Cortex of kidney (tissue), 1 donor: ENCODE measurements at places on chromosomes 4 and X.

DNA sequence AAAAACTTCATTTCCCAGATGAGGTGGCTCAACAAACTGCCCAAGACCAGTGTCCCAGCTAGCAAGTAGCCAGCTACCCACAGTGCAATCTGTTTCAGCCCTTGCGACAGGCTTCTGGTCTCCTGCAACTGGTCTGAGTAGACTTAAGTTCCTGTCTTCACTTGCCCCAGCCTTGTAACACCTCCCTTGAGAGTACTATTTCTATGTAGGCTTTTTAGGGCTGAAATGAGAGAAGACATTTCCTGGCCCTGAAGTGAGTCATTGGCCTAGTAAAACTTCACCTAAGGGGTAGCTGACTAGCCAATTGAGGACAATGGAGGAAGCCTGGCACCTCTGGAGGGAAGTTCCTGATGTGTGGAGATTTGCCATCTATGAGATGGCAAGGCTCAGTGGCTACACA is 80.1 kb upstream of the STIM2 start:
- DNase-seq = no peak

DNA sequence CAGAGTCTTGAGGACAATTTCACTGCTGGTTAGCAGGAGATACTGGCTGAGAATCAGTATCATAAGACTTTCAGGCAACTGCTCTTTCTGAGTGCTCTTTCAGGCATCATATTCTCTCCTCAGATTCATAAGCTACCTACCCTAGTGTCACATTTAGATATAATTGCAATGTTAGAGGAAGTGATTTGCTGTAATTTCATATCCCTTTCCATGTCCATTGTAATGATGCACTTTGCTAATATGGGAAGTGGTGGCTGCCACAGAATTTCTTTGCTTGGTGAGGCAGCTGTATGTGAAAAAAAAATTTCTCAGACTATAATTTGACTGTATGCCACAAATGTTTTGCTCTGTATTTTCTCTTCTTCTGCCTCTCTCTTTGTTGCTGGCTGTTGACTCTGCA is 63.3 kb downstream of the DOCK11 start:
- DNase-seq = no peak

DNA sequence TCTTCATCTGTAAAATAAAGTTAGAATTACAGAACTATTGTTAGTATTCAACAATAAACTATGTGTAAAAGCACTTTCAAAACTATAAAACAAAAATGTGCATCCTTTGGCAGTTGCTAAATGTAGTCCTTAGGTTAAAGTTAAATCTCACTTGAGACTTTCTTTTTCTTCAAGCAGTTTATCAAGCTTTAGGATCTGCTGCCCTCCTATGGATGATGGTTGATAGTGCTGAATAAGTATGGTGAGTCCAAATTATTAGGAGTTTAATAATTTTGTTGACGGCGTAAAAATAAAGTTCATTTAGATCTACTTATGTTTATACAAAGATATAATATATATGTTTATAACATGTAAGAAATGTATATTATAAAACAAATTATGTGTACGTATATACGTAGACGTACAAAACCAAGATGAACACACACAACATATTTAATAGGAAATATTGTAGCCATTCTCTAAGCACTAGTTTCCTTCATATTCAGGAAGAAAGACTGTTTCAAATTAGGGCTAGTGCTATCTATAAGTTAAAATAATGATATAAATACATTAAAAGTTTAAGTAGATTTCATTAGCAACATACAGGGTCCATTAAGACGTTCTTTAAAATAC is 22.3 kb downstream of the UGT2A2 start:
- no peak for DNase-seq

GRCh38 chr4:109276482-109277095 is 25.9 kb downstream of the COL25A1 start:
- DNase-seq = no peak

DNA sequence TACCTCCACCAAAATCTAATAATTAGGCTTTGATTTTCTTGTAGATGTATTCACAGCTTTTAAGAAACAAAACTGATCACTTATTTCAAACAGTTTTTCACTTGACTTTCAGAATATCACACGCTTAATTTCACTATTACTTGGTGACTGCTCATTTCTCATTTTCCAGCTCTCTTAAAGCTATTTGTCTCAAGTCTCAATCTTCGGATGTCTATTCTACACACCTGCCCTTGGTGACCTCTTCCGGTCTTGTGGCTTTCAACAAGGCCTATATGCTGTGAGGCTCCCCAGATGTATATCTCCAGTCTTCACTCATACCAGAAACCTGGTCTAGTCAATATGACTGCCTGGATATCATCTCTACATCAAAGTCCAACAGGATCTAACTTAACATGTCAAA is 34.9 kb upstream of the ANXA10 start:
- DNase-seq = no peak

- DNase-seq = no peak
These were observed 83.3 kb downstream of the SPRY1 start for GRCh38 chr4:123479944-123480343.

GRCh38 chr4:76747563-76747962 is 150.4 kb downstream of the SOWAHB start:
- no peak for DNase-seq

- DNase-seq = no peak
These were observed 290.9 kb upstream of the TACR3 start for GRCh38 chr4:104010722-104011121.

- DNase-seq = no peak
These were observed 60.9 kb downstream of the SOWAHB start for GRCh38 chr4:76836860-76837562.

GRCh38 chr4:20629186-20630106 is 70.8 kb upstream of the PACRGL start:
- DNase-seq = no peak
